Memory B cell (primary cell): ENCODE measurements at places on chromosomes 13 and 19.

DNA sequence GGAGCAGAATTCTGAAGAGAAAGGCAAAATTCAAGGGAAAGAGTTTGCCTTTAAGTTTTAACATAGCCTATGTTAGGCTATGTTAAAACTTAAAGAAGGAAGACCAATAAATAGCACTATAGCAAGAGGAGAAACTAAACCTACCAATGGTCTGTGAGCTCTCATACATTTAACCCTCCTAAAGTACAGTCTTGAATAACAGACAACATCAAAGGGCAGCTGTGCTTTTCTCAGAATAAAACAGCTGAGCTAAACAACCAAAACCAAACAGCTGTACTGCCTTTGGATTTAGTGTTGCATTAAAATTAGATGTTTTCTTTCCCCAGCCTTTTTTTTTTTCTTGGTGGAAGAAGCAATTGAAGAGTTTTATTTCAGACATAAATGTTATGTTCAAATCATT is 34.0 kb downstream of the KLF5 start:
- no peak for DNase-seq

DNA sequence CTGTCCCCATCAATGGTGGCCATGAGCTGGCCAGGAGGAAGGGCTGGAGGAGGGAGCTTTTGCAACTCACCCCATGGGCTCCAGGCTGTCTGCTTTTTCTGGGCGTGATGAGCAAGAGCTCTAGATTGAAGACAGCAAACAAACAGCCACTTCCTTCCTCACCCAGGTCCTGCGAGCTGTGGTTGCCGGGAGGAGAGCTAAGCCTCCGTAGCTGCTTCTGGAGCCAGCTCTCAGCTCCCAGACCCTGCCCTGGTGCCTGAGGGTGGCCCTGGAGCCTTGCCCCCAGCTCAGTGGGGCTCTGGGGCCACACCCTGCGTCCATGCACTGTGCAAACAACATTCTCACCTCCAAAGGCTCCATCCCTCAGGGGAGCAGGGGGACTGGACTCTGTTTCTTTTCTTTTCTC is 6.2 kb downstream of the MYO1F start:
- DNase-seq = no peak

- no peak for DNase-seq
Measured at GRCh38 chr19:14439014-14439413, 5.9 kb downstream of the PKN1 start.

- no peak for DNase-seq
Measured at GRCh38 chr13:35954207-35954560, 177.0 kb downstream of the DCLK1 start.

DNA sequence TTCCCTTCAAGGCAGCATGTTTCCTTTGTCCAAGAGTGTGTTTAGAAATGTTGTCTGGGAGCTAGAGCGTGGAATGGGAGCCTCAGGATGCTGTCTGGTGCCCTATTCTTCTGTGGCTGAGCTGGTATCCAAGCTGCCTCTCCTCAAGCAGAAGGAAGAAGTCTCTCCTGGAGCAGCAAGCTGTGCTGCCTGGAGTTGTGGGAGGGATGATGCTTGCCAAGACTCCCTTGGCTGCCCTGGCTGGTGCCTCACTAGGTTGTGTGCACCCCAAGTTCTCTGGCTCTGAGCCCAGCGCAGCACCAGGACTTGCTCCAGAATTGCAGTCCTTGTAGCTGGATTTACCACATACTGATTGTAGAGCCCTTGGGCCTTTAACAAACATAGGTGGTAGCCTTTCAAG is 4.7 kb upstream of the CYP4F3 start:
- DNase-seq = no peak

DNA sequence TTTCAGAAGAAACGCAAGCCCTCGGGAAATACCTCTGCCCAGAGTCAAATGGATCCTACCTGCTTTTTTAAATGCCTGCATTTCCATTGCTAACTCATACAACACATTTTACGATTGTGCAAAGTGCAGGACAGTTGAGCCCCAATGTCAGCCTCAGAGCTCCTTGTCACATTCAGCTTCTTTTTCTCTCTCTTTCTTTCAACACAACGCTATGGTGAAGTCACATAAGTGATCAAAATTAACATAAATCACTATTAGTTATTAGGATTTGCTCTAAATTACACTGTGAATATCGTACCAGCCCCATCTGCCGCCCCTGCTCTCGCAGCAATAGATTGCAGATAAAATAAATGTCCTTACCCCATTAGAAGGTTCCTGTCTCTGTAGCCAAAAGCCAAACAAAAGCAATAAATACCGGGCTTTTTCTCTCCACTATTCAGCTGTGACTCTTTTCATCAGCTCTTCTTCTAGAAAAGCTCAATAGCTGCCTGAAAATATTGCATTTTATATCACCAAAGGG is 8.8 kb downstream of the POU4F1 start:
- no peak for DNase-seq

DNA sequence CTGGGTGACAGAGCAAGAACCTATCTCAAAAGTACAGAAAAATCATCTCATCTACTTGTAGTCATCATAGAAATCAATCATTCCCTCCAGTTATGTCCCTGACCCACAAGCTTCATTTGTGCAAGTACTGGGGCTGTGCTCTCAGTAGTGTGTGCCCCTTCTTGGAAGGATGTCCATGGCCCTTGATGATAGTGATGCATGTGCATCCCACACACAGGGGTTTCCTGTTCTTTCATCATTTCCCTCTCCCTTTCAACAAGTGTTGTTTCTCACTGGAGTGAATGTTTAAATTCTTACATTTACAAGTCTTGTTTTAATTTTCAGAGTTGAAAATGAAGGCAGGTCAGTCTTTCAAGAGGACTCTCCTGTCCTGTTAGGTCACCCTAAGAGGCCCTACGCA is 1.5 kb downstream of the LGALS13 start:
- DNase-seq = no peak

DNA sequence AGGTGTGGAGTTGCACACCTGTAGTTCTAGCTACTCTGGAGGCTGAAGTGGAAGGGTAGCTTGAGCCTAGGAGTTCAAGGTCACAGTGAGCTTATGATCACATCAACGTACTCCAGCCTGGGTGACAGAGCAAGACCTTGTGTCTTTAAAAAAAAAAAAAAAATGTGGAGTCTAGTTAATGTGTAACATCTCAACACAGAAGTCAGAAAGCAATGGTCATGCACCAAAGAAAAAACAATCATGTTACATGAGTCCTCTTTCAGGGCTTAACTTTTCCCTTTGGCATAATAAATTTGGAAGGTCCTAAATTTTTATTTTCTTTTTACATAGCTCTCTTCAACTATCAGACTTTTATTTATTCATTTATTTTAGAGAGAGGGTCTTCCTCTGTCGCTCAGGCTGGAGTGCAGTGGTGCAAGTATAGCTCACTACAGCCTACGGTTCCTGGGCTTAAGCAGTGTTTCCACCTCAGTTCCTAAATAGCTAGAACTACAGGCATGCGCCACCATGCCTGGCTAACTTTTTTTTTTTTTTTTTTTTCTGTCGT is 22.3 kb downstream of the SETDB2 start:
- DNase-seq = no peak

- no peak for DNase-seq
Measured at GRCh38 chr19:40677156-40677555, 13.3 kb downstream of the NUMBL start.

- DNase-seq = no peak
Measured at GRCh38 chr13:108268466-108269112, 929 bp upstream of the TNFSF13B start.

- no peak for DNase-seq
Measured at GRCh38 chr13:93183302-93183701, 43.3 kb upstream of the GPC6 start.

- no peak for DNase-seq
Measured at GRCh38 chr13:38687246-38688229, 661 bp downstream of the FREM2 start.

GRCh38 chr19:43504426-43505185 is at the start of gene PHLDB3:
Gene PHLDB3 (minus strand): TSS chr19:43504746. CDS start chr19:43504118, 628 bp downstream.
- no peak for DNase-seq

GRCh38 chr13:34698945-34699344 is 243.1 kb upstream of the NBEA start:
- no peak for DNase-seq

GRCh38 chr13:46871557-46871956 is 25.3 kb downstream of the HTR2A start:
- no peak for DNase-seq

DNA sequence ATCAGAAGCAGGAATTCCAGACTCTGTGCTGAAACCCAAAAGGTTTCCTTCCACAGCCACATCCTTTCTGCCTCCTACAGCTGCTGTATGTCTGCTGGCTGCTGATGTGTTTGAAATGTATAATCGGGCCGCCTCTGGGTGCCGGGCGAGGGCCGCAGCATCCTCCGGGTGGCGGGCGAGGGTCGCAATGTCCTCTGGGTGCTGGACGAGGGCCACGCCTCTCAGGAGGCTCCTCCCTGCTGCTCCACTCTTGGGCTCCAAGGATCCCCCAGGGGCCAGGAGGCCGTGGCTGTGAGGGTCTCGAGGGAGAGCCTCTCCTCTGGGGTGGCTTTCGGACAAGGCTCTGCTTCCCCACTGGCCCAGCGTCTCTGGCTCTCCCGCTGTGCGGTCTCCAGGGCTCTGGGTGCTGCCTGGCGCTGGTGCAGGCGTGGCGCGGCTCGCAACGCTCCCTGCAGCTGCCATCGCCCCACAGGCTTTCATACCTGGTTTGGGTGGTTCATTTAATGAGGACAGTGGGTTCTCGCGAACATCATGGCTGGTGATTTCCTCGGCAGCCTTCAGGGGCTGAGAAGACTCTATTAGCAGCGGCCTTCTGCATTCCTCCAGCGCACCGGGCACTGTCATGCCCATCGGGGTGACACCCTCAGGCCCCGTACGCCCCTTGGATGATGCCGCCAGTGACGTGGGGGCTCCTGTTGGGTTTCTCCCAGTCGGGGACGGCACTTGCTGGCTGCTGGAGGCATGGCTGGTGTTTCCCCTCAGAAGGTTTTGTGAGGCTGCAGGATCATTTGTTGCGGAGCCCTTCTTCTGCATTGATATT is 41.8 kb upstream of the GRTP1 start:
- no peak for DNase-seq

- no peak for DNase-seq
Measured at GRCh38 chr13:100506600-100507422, 81.8 kb downstream of the GGACT start.

GRCh38 chr13:101757446-101758039 is 305.1 kb downstream of the ITGBL1 start:
- no peak for DNase-seq

DNA sequence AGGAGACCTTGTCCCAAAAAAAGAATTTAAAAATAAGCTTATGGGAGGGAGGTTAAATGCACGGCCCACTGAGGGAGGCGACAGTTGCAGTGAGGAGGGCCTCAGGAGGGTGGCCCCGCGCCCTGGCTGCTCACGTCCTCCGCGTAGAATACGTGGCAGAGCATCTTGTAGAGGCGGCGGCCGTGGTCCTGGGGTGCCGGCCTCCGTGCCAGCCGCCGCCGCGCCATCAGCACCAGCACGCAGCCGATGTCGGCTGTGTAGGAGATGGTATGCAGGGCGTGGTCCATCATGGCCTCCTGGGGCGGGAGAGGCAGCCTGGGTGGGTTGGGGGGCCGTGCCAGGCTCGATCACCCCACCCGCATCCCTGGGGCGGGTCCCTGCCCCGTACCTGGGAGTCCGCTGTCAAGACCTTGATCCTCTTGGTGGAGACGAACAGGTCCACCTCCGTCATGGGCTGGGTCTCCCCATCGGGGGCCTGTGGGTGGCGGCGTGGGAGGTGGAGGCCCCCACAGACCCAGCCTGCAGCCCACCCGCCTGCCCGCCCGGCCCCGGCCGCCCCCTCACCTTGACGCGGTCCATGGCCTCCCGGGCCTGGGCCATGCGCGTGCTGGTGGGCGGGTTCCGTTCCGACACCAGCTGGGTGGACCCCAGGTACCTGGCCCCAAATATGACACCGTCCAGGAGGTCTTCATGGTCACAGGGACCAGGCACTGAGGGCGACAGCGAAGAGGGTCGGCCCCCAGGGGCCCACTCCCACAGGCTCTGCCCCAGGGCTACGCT is 7.7 kb downstream of the APBA3 start:
- DNase-seq = no peak

GRCh38 chr13:28329395-28330158 is 165.4 kb downstream of the FLT1 start:
- no peak for DNase-seq

- DNase-seq = no peak
Measured at GRCh38 chr19:28577233-28577632, 635.7 kb downstream of the UQCRFS1 start.

DNA sequence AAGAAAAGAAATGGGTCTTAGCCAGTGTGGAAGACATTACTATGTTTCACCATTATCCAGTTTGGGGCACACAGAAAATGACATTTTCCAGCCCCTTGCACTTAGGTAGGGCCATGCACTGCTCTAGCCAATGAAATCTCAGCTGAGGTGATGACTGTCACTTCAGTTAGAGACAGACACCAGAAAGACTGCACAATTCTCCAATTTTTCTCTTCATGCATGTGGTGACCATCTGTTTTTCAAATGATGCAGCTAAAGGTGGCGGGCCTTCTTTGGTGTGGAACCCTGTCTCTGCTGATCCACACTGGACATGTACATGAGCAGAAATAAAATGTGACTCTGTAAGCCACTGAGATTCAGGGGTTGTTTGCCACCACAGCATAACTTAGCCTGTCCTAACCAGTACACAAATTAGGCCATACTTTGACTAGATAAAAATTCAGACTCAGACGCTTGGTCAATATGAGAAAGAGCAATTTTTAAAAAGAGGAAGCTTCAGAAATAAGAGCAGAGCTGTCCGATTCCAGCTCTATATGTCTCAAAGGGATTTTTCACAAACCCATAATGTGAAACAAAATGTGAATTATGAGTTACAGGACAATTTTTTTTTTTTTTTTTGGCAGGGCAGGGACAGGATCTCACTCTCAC is 6.7 kb downstream of the ZNF565 start:
- no peak for DNase-seq

DNA sequence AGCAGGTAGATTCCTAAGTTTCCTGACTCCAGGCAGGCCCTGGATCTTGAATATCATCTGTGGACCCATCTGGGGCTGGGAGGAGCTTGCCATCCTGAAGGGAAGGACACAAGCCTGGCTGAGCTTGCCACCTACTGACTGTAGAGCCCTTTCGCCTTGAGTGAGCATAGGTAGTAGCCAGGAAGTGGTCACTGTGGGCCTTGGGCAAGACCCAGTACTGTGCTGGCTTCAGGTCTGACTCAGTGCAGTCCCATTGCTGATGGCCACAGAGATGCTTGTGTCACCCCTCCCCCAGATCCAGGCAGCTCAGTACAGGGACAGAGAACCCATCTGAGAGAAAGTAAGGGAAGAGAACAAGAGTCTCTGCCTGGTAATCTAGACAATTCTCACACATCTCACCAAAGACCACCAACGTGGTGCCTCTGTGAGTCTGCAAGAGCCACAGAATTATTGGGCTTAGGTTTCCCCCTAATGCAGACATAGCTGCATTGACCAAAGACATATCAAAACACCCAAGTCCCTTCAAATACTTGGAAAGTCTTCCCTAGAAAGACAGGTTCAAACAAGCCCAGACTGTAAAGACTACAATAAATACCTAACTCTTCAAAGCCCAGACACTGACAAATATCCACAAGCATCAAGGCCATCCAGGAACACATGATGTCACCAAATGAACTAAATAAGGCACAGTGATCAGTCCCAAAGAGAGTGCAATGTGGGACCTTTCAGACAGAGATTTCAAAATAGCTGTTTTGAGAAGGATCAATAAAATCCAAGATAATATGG is 108.2 kb upstream of the WASF3 start:
- DNase-seq = no peak
